NCI-H510A treated with DMSO at 0.1 percent for 48 hours (cell line): ENCODE measurements at places on chromosomes 6 and 20.

- no peak for DNase-seq
Measured at GRCh38 chr6:124054034-124054433, 250.4 kb downstream of the NKAIN2 start.

- DNase-seq = no peak
Measured at GRCh38 chr6:157806131-157806855, 16.8 kb upstream of the SNX9 start.

GRCh38 chr6:11535801-11536230 lies 1.7 kb upstream of the TMEM170B start:
- DNase-seq = no peak

GRCh38 chr6:120254651-120255050 lies 905.1 kb upstream of the MAN1A1 start:
- DNase-seq = no peak

- DNase-seq = no peak
Measured at GRCh38 chr6:32627831-32628230, 9.4 kb upstream of the HLA-DQA1 start.

DNA sequence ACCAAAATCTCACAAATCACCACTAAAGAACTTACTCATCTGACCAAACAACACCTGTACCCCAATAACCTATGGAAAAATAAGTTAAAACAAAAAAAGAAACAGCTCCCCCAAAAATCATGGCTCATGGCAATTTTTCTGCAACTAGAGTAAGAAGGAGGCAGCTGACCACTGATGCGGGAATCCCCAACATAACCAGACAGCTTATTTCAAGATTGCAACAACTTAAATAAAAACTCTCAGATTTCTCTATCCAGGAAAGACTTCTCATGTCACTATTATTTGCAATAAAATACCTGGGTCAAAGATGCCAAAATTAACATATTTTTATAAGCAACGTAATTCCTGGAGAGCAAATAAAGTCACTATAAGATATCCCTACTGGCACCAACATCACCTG lies 128.1 kb upstream of the LY86 start:
- DNase-seq = no peak

- DNase-seq = no peak
Measured at GRCh38 chr20:57772349-57772964, 62.6 kb upstream of the PMEPA1 start.

DNA sequence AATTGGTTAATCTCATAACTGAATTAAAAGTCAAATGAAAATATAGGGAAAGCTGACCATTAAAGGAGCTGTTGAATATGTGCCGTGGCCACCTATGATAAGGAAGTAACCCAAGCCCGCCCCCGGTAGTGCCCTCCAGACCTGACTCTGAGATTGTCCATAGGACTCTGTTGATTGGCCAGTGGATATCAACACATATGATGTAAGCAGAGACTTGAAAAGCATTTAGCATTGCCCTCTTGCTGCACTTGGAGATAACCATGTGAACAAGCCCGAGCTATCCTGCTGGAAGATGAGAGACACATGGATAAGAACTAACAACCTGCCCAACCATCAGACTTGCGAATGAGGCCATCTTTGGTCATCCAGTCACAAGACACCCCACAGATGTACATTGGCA lies 83.2 kb downstream of the LINC00237 start:
- no peak for DNase-seq

- no peak for DNase-seq
Measured at GRCh38 chr6:47496935-47497579, 19.5 kb downstream of the CD2AP start.

GRCh38 chr20:37702403-37703034 lies 8.7 kb downstream of the CTNNBL1 start:
- DNase-seq = no peak

DNA sequence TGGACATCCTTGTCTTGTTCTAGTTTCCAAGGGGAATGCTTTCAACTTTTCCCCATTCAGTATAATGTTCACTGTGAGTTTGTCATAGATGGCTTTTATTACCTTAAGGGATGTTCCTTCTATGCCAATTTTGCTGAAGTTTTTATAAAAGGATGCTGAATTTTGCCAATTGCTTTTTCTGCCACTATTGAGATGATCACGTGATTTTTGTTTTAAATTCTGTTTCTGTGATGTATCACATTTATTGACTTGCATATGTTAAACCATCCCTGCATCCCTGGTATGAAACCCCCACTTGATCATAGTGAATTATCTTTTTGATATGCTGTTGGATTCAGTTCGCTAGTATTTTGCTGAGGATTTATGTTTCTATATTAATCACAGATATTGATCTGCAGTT lies 130.6 kb upstream of the TAB2 start:
- DNase-seq = no peak

DNA sequence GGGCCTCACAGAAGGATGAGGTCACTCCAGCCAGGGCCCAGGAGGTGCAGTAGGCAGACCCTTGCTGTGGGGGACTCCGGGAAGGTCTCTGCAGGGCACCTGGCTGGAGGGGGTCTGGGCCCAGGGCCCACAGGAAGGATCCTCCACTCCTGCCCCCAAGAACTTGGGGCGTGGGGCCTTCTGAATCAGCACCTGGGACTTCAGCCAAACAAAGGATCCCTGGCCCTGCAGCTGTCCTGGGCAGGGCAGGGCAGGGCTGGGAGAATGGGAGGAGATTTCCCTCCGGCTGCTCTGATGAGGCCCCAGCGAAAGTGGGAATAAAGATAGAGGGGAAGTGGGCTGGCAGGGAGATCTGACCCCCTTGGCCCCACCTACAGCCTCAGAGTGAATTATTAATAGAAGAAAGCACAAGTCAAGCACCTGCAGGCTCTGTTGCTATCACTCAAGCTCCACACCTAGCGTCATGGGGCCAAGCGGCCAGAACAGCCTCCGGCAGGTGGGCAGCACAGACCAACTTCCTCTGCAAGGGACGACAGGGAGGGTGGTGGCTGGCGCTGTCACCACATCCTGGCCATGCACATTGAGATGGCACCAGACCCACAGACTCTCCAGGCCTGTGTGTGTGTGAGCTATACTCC lies 61.6 kb upstream of the MRPS10 start:
- DNase-seq = no peak

GRCh38 chr6:105991561-105992314 lies 94.4 kb upstream of the PRDM1 start:
- peak; percentile 27 for DNase-seq

DNA sequence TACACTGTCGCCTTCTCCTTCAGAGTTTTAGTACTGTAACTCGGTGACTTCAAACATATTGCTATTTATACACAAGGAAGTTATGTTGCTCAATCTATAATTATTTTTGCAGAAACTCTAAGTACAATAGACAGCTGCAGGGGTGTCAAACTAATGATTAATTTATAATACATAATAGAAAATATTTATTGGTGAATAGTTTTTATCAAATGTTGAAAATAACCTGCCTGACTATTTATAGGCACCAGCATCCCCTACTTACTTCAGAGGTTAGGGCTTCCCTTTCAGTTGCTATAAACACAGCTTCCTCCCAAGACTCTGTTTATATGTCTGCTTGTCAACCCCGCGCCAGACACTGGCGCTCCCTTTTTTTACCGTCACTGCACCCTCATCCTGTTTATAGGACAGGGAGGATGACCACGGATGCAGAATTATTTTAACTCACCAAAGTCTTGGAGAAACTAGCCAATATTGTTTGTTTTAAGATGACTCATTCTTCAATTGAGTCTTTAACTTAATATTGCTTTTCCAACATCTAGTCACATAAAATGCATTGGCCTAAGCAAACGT lies 225.0 kb downstream of the ALDH8A1 start:
- no peak for DNase-seq

GRCh38 chr6:95133578-95133977 lies 443.8 kb upstream of the MANEA start:
- DNase-seq = no peak

- DNase-seq = no peak
Measured at GRCh38 chr6:156984178-156984738, 207.1 kb downstream of the ARID1B start.

DNA sequence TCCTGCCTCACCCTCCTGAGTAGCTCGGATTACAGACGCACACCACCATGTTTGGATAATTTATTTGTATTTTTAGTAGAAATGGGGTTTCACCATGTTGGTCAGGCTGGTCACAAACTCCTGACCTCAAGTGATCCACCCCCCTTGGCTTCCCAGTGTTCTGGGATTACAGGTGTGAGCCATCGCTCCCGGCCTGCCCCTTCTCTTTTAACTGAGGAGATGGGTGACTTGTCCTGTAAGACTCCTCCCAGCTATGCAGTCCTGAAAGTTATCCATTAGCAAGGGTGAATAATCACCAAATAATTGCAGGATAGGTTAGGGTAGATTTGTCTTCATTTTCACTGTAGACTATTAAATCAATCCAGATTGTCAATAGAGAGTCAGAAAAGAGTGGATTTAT lies 40.5 kb upstream of the JARID2 start:
- DNase-seq = no peak

GRCh38 chr6:28005975-28006374 lies 48.9 kb downstream of the OR2B6 start:
- DNase-seq = no peak

DNA sequence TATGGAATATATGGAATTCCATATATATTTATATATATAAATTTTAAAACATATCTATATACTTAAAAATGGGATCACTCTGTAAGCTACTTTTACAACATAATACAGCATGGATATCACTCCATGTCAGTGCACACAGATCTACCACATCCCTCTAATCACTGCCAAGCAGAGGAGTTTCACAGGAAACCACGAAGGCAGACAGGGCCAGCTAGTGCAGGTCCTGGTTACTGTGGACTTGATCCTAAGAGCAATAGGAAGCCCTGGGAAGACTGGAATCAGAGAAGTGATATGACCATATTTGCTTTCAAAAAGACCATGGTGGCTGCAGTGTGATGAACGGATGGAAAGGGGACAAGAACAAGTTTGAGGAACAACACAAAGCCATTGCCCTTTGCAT lies 40.0 kb upstream of the NRN1 start:
- no peak for DNase-seq

GRCh38 chr6:47655719-47656595 lies 42.4 kb upstream of the ADGRF4 start:
- peak; percentile 59 for DNase-seq

- DNase-seq = no peak
Measured at GRCh38 chr20:55744896-55745295, 260.4 kb downstream of the CBLN4 start.

GRCh38 chr6:107607116-107607515 lies 117.2 kb downstream of the SOBP start:
- no peak for DNase-seq

DNA sequence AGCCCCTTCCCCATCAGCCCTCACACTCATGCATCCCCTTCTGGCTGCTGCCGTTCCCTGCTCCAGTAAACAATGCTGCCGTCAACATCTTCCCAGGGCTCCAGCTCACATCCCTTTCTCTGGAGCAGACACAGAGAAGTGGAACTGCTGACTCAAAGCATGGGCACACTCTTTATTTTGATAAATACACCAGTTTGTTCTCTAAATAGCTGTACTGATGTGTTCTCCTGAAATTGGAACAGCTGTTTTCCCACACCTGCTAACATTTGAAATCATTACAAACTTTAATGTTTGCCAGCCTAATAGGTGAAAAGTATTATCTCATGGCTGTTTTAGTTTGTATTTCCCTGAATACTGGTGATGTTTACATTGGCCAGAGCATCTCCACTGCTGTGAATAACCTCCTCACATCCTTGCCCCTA lies 102.1 kb upstream of the NXT1 start:
- DNase-seq = no peak

DNA sequence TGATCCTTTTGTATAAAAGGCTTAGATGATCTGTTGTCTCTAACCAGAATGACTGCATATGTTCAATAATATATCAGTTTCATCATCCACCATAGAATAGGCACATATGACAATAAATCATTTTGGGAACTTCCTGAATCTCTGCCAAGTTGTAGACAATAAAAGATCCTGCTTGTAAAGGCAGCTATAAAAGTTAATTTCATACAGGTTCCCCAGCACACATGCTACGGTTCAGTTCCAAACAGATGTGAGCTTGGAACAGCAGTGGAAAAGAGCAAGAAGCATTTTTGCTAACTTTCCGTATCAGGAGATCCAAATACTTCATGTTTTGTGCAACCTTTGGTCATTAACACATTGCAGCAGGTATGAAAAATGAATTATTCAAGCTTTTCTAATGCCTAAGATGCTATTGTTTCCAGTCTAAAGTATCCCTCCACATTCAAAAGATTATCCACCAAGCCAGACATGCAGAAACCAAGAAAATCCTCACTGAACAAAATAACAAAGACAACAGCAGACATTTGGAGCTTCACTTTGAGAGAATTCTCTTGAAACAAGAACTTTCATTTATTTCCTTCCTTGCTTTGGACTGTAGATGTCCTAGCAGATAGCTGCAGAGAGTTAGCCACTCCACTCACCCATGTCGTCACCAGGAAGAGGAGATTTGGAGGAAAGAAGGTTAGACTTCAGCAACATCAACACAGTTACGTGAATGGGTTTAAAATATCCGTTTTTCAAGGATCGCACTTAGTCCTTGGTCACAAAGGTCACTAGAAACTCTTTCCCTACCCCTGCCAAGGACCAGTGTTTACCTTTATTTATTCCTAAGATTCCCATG lies 453.5 kb upstream of the JARID2 start:
- peak; percentile 2 for DNase-seq

GRCh38 chr6:28875191-28875747 lies 48.5 kb downstream of the TRIM27 start:
- DNase-seq = no peak

DNA sequence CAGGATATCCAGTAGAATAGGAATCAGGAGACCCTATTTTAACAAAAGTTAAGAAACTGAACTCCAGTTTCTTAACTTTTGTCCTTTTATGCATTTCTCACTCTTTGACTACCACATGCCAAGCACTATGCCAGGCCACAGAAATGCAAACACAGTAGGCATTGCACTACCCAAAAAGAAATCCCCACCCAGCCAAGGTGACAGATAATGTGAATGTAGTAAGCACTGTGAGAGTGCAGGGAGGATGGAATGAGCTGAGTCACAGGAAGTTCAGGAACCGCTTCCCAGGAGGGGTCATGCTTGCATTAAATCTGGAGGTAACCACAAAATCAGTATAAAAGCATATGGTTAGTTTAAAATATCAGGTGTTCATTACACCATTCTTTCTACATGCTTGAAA lies 20.1 kb upstream of the FAM83C start:
- no peak for DNase-seq
